Activated CD4-positive, CD25-positive, alpha-beta regulatory T cell (primary cell): ENCODE measurements at places on chromosomes 3 and 15.

DNA sequence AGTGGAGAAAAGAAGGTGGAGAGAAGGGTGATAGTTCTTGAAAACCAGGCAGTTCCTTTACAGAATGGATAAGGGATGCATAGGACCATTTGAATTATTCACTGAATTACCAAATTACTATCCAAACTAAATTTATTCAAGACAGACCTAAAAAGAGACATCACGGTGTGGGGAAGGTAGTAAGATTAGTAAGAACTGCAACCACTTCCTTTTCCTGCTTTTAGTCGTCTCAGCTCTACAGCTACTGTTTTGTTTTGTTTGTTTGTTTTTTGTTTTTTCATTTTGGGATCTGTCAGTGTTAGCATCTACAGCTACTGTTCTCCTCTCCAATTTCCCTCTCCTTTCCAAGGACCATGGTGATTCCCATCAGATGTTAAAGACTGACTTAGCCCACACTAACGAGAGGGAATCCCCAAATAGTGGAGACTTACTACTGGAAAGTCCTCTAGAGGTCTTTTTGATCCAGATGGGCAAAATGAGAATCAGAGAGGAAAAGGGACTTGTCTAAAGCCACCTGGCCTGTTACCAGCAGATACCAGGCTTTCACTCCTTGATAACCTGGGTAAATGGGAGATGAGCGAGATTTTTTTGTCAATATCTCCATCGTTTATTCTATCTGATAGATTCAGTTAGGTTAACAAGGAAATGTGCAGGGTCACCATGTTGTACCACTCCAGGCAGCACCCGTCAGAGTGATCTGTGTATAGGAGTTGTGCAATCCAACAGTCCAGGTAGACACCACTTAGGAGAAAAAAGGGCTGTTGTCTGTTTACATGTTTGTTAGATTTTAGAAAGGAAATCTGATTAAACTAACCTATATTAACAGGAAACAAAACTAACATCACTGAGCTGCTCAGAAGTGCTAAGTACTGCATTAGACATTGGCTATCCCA, 6.0 kb downstream of the HCLS1 start:
- DNase-seq, result no peak

DNA sequence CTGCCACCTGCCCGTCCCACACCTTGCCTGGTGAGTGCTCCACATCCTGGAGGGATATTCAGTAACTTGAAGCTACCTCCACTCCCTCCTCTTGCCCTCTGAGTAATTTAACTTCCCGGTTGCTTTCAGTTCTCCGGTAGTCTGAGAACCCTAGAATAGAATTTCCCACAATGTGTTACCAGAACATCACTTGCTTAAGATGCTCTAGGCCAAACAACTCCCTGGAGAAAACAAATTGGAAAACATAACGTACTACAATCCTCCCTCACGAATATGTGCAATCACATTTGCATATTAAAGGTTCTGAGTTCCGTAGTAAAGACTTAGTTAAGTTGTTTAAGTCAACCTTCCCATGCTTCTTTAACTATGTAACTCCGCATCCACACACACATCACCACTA, 44.8 kb downstream of the SLCO2A1 start:
- DNase-seq, result no peak

DNA sequence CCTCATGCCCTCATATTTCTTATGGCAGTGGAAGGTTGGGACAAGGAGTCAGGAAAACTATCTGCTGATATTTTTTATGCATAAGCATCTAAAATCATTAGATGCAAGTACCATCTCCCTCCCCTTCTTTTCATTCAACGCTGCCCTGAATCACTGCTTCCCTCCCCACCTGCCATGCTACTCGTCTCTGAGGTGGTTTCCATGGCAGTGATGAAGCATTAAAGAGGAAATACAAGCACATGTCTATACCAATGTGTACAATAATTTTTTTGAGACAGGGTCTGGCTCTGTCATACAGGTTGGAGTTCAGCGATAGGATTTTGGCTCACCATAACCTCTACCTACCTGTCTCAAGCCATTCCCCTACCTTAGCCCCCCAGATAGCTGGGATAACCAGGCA, 67.5 kb upstream of the SETMAR start:
- DNase-seq, result no peak

GRCh38 chr15:75636026-75636425, 4.0 kb downstream of the IMP3 start:
- no peak for DNase-seq

GRCh38 chr3:29521293-29521692, 240.4 kb downstream of the RBMS3 start:
- DNase-seq, result no peak

GRCh38 chr3:105397974-105398373, 31.3 kb downstream of the ALCAM start:
- DNase-seq, result no peak

GRCh38 chr3:58564456-58565160, 12.6 kb downstream of the FAM107A start:
- no peak for DNase-seq

GRCh38 chr15:67196672-67197363, 57.6 kb downstream of the AAGAB start:
- DNase-seq, result no peak

- DNase-seq, result no peak
Observed at GRCh38 chr15:64938192-64938591, 26.5 kb downstream of the ANKDD1A start.

- DNase-seq, result no peak
Observed at GRCh38 chr15:92801774-92802464, 98.2 kb upstream of the CHD2 start.

DNA sequence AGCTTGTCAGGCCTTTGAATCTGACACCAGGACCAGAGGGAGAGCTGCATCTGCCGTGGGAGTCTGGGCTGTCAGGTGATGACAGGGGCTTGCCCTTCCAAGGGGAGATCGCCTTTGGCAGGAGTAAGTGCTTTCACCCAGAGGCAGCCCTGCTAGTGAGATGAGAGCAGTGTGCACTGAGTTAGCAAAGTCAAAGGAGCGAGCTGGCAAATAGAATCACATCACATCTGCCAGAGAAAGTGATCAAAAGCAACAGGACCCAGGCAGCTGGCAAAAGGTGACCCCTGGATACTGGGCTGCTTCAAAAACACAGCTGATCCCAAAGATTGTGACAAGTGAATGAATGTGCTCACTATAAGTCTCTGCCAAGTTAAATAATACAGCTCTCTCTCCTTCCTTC, 36.1 kb upstream of the PYDC2 start:
- no peak for DNase-seq

- no peak for DNase-seq
Observed at GRCh38 chr15:42050484-42051255, 29.8 kb upstream of the PLA2G4E start.

GRCh38 chr3:63855333-63855940, 8.2 kb downstream of the THOC7 start:
- DNase-seq, result no peak

DNA sequence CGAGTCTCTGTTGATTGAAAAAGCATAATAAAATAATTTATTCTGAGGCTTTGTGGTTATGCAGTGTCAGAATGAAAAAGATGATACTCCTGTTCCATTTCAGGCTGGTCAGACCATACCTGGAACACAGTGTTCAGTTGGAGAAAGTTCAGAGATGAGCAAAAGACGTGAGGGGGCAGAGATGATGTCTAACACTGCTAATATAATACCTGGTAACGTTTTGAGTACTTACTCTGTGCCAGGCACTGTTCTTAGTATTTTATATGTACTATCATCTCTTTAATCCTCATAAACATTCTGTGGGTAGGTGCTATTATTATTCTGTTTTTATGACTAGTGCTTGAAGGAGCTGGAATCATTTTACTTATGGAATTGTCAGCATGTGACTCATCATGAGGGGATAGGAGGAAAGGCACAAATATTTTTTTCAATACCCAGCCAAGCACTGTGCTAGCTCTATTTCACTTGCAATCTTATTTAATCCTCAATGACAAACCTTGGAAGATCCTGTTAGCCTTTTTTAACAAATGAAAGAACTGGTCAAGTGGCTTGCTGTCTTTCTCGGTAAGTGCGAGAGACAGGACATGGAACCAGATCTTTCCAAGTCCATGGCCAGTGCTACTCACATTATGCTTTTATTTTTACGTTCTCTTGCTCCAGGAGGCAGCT, 31.8 kb downstream of the IQGAP1 start:
- DNase-seq, result no peak

- no peak for DNase-seq
Observed at GRCh38 chr3:38204599-38205471, 39.5 kb downstream of the OXSR1 start.

DNA sequence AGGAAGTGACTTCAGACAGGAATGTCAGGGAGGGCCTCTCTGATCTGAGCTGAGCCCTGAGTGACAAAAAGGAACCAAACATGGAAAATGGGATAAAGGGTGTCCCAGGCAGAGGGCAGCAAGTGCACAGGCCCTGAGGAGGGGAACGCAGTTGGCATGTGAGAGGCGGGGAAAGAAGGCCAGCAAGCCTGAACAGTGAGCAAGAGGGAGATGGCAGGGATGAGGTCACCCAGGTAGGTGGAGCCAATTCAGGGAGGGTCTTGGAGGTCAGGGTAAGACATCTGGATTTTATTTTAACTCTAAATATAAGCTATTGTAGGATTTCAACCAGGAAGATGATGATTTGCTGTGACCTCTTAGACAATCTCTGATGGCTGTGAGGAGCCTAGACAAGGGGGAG, 167.7 kb downstream of the LRTM1 start:
- no peak for DNase-seq

- no peak for DNase-seq
Observed at GRCh38 chr3:67176396-67176795, 178.3 kb downstream of the KBTBD8 start.

DNA sequence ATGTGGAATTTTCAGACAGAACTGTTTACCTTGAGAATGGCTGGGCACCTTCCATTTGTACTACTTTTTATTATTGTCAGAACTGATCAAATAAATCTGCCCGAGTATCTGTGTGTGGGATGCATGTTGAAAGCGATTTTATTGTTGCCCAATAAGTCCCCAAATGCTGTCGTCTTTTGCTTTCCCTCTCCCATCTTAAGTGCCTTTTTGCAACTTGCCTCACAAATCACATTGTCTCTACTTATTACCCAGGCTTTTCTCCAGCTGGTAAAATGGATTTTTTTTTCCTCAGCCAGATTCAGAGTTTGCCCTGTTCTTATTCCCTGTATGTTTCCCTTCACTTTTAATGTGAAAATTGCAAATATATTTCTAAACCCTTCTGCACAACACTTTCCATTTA, 163.1 kb downstream of the CNTN4 start:
- no peak for DNase-seq

- no peak for DNase-seq
Observed at GRCh38 chr15:73751899-73752805, 999 bp downstream of the INSYN1 start.

DNA sequence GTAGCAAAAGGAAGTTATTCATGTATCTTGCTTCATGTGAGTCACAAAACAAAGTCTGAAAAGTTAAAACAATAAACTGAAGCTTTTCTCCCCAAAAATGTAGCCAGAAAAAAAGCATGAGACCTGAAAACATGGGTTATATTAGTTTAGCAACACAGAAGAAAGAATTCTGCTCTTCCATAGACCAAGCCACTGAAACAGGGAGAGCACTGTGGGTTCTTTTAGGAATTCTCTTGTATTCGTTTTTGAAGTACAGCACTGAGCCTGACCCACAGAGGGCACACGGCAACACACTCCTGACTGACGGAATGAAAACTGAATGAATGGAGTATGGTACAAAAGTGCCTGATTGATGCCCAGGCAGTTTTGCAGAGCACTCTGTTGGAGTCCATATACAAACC, 66.6 kb downstream of the TM4SF4 start:
- DNase-seq, result no peak

DNA sequence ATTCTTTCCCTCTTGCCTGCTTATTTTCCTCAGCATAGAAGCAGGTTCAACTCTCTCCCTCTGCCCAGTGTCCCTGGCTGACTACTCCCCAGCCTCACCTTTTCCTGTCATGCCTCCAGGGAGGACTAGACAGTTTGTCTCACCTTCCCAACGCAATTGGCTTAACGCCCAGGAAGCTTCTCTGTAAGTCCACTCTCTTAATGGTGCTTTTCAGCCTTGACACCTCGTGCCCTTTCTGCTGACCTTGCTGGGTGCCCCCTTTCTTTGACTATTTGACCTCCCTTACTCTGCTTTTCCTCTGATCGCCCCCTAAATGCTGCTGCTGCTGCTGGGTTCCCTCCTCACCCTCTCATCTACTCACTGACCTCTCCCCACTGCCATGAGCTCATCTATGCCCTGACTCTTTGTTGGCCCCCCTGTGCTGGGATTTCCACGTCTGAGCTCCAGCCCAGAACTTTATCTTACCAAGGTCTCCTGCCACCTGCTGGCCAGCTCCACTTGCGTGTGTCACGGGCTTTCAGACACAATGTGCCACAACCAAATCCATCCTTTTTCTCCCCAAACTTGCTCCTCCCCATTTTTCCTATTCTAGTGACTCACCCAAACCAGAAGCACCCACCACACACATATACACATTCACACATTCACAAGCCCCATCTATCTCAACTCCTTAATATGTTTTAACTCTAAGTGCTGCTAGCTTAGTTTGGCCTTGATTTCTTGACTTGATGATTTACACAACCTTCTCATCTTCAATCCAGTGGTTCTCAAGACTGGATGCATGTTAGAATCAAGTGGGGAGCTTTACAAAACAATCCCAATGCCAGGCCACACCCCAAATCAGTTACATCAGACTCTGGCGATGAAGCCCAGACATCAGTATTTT, 16.6 kb downstream of the EPB42 start:
- DNase-seq, result no peak

DNA sequence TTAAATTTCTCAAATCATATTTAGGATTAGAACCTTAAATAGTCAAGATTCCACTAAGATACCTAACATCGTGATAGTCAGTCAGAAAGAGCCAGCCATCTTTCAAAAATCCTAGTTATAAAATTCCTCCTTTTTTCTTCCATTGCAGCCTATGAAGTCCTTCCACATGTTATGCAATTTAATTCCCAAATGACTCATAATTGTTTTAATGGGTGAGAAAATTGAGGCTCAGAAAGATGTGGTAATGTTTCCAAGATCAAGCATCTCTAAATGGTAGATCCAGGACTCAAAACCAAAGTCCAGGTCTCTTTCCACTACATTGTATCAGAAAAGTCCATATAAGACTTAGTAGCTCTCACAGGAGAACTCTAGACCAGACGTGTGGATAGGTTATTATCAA, 9.5 kb downstream of the CFAP44 start:
- no peak for DNase-seq

DNA sequence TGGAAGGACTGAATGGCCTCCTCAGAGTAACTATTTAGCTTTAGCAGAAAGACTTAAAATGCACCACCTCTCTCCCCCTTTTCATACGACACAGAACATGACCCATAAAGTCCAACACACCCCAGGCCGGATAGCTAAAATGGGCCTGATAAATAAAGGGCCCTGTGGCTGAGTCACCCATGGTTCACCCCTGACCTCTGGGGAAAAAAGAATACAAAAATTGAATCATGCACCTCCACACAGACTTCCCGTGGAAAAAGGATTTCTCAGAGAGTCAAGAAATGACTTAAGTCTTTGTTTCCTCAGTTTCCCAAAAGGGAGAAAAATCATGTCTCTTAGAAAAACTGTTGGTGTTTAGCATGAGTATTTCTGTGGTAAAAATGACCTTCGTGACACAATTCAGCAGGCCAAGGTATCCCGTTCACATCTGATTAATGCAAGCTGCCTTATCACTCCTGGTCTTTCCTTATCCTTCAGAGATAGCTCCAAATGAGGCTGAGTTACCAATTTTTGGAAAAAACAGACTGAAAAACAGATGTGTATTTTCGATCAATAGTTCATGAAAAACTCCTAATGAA, 34.0 kb upstream of the ARHGEF3 start:
- DNase-seq, result no peak
